Activated T-cell treated with anti-CD3 and anti-CD28 coated beads, Interleukin-2, amount 50 U/mL, for 24 hours (primary cell): ENCODE measurements at places on chromosomes 3 and 15.

GRCh38 chr3:152147748-152148147 is 121.0 kb upstream of the MBNL1 start:
- DNase-seq: no peak

GRCh38 chr3:108780235-108780634 is 23.0 kb upstream of the RETNLB start:
- DNase-seq: peak; percentile 36

DNA sequence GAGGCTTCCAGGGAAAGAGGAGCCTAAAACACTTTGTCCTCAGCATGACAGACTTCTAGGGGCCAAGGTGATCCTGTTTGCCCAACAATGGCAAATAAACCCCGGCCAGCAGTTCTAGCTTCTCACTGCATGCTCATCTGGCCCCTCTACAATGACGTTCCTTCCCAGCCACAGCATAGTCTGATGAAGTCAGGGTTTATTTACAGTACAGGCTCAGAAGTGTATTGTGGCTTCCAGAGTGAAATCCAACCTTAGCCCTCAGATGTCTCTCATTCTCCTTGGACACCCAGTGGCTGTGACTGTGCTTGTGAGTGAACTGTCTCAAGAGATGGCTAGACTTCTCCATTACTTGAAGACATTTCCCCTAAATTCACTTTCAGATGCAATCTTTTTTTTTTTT is 40.8 kb downstream of the BFSP2 start:
- no peak for DNase-seq

DNA sequence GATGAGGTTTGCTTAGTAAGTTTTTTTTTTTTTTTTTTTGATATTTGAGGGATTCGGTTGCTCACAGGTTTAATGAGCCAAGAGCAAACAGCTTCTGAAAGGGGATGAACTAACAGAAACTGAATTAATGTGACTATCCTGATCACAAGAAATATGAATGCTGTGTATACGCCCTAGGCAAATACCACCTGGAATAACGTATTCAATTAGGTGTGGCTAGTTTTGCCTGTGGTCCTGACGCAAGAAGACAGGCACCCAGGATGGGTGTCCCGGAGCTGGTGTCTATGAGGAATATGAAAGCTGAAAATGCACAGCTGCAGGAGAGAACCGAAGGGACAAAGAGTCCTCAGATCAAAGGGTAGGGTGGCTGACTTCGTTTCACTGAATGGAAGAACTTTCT is 14.6 kb downstream of the LSG1 start:
- no peak for DNase-seq

DNA sequence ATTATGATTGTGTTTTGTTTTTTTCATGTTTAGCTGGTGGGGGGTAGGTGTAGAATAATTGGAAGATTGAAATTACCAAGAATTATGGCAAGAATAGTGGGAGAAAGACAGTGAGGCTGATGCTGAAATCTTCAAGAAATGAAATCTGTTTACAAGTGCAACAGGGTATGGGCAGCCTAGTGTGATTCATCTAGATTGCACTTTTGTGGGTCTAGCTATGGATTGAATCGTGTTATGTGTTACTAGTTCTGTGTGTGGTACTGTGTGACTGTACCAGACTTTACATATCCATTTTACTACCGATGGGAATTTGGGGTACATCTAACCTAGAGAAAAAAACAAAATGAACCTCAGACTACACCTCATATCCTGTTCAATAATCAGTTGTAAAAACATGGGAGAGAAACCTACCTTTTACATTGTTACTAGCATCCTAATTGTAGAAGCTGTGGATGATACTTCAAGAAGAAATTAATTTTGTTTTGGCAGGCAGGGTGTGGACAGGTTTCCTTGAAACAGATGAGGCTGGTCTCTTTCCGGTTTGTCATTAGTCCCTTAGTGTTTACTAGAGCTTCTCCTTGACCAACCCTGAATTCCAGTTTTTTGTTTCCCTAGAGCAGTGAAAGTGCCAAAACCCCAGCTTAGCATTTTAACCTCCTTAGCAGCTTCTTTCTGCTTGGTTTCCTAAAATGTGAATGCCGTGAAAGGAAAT is 47.9 kb downstream of the OPA1 start:
- no peak for DNase-seq

DNA sequence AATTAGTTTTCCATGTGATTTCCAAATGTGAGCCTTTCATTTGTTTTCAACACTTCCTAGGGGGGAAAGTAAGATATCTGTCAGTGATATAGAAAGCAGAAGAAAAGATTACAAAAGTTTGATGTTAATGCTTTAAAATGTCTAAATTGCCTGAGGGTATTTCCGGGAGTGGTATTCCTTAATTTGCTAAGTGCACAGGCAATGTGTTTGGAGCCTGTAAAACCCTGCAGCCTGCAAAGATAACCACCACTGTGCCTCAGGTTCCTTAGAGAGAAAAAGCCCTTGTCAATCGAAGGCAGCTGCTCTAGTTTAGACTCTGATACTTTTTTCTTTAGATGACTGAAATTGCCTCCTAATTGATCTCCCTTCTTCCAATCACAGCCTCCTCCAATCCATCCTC is 154.9 kb downstream of the SSR3 start:
- DNase-seq: no peak

DNA sequence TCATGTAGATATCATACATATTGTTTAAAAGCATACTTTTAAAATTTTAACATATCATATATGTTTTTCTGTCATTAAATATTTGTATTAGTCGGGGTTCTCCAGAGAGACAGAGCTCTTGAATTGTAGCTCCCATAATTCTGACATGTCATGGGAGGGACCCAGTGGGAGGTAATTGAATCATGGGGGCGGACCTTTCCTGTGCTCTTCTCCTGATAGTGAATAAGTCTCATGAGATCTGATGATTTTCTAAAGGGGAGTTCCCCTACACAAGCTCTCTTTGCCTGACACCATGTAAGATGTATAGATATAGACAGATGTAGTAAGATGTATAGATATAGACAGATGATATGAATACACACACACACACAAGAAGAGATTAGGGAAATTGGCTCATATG is 161.2 kb upstream of the ABI3BP start:
- DNase-seq: no peak

DNA sequence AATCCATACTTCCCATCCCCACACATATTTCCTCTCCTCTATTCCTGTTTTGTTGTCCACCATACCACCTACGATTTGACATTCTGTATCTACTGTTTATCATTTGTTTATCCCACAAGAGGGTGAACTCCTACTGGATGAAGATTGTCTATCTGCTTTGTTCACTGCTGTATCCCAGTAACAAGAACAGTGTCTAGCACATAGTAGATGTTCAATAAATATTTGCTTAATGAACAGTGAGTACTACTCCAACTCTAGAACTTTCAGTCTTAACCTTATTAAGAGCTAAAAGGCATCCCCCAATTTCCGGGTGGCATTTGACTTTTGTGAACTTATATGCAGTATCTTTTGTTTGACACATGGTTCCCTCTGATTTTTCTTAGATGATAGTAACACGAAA is 1.3 kb downstream of the PYGO1 start:
- no peak for DNase-seq

DNA sequence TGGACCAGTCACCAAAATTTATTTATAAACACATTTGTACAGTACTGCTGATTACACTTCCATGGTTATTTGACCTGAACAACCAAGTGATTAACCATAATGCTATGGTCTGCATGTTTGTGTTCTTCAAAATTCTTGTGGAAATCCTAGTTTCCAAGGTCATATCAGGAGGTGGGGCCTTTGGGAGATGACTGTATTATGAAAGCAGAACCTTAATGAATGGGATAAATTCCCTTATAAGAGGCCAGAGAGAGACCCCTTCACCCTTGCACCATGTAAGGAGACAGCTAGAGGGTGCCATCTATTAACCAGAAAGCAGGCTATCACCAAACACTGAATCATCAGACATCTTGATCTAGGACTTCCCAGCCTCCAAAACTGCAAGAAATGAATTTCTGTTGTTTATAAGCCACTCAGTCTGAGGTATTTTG is 1.9 kb downstream of the SCAPER start:
- DNase-seq: no peak

GRCh38 chr3:11331101-11331500 is 58.9 kb downstream of the ATG7 start:
- no peak for DNase-seq

GRCh38 chr3:194285850-194286197 is 65.3 kb downstream of the CPN2 start:
- no peak for DNase-seq

DNA sequence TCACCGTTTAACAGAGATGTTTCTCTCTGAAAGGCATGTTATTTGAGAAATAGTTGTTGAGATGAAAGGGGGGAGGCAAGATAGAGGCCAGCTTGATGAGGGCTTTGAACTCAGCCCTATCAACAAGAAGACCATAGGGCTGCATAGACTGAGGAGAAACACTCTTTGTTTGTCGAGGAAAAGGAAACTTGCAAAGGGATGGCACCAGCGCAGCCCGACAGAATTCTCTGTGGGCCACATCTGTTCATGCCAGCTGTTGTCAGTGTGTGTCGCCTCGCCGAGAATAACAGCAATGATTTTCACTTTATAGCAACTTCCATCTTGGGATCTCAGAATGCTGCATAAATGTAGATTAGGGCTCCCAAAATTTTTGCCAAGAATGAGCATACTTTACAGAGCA is 478.3 kb upstream of the TPRG1 start:
- no peak for DNase-seq

GRCh38 chr3:65112751-65113300 is 425.0 kb upstream of the ADAMTS9 start:
- DNase-seq: no peak

DNA sequence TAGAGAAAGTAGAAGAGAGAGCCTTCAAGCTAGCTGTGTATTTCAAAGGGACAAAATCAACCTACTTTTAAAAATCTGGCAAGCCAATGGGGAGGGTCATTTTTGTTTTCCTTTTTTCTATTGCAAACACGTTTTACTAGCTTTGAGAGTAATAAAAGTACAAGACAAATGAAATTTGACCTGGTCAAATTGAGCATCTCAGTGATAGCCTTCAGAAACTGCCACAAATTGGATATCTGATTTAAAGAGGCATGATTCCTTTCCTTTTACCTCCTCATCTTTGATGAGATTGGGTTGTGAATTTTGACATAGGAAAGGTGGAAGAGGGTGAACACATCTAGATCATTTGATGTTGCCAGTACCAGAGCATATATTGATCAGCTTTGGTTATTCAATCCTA is 53.6 kb upstream of the RBMS3 start:
- DNase-seq: no peak

DNA sequence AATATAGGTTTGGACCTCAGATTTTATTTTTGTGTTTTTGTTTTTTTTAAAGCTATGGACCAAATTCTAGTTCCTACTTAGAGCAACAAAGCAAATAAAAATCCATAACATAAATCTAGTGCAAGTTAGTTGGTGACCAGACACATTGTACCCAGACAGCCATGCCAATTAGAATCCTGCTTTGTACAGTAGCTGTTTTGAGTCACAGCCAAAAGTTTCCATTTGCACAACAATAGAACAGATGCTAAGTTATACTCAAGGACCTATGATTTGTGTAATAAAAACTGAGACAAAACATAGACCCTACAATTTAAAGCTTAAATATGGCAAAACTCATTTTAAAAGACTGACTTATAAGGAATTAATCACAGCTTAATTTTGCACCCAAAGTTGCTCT is 513.1 kb upstream of the CBLB start:
- DNase-seq: no peak

DNA sequence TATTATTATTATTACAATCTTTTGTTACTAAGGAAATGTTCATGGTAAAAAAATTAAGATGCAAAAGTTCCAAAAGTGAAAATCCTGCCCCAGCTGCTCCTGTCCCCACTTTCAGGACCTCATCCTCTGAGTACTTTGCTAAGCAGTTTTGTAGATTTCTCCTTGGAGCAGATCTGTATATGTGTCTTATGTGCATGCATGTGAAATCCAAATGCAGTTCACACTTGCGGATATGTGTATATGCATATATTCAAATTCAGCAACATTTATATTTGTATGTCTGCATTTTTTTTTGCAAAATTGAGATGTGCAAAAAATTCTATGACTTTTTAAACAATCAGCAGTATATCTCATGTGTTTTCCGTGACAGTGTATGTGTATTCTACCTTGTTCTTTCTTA is 19.2 kb downstream of the CHCHD6 start:
- no peak for DNase-seq

DNA sequence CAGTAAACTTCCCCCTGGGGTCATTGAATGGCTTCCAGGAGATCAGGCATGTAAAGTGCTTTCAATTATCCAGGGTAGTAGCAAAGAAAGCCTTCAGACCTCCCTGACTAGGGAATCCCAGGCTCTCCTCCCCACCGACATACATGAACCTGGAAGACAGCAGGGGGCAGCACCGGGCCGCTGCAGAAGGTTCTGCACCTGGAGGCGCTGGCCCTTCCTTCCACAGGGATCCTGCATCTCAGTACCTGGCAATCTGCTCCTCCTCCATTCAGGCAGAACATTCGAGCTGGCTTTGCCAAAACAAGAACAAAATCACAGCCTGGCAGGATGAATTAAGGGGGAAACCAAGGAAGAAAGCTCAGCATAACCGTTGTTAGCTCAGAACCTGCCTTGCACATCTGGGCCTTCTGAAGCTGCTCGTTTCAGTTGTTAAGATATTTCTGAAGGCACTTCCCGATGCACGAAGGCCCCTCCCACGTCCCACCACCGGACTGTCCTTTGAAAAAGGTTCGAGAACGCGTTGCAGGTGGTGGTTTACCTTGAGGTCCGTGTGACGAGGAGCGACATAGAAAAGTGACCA is 237.7 kb downstream of the SLCO3A1 start:
- no peak for DNase-seq

DNA sequence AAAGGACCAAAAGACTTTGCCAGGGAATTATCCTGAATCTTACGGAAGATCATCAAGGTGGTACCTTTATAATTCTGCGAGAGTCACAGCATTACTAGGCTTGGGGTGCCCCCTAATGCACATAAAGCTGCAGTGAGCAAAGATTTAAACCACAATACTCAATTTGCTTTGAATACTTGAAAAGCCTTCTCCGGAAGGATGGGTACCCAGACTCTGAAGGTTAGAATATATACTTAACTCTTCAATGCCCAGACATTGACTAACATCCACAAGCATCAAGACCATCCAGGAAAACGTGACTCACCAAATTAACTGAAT is 117.8 kb upstream of the KCNH8 start:
- no peak for DNase-seq

DNA sequence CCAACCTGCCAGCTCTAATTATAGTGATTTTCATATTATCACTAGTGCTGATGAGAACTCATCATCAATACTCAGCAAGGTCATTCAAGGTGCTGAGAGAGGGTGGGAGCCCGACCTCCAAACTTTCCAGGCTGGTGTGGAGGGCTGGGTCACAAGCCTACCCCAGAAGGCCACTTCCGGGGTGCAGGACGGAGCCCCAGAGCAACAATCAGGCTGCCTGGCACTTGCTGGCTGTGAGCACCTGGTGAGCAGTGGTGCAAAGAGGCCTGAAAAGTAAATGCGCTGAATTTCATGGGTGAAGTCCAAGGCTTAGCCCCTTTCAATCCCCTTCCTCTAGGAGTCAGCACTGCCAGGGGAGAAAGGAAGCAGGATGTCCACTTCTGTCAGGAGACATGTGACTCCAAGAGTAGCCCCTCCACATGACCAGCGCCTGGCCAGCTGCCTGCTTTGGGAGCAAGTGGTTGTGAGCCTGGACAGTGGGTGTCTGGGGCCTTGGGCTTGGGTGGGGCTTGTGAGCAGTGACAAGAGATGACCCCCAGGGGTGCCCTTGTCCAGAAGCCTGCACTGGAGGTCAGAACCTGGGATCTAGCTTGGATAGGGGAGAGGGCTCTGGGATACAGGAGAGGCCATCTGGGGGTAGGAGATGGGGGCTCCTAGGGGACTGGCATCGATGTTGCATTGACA is 165.0 kb upstream of the TLE3 start:
- no peak for DNase-seq

- no peak for DNase-seq
Observed at GRCh38 chr3:17076940-17077605, 192.3 kb downstream of the PLCL2 start.

GRCh38 chr15:83365370-83365938 is 81.0 kb upstream of the BNC1 start:
- DNase-seq: no peak
